ENCODE measurements at places on chromosomes 4 and X. TPM values are rescaled to one million over a fixed set of nuclear protein-coding genes. Genes with fewer than 3 reads are reported as not detected.

OCIAD1 gene
- 138 TPM for total RNA-seq

ZMAT1 gene
- total RNA-seq, result 0.03 TPM

MAGEA11 gene
- total RNA-seq, result not detected

DIPK2B gene
- not detected for total RNA-seq

COX7B2 gene
- total RNA-seq, result not detected

CENPE gene
- 5.6 TPM for total RNA-seq

RTL5 gene
- 2.5 TPM for total RNA-seq

GCNA gene
- total RNA-seq, result 1.2 TPM
